ENCODE measurements at places on chromosomes 7 and 10.

DNA sequence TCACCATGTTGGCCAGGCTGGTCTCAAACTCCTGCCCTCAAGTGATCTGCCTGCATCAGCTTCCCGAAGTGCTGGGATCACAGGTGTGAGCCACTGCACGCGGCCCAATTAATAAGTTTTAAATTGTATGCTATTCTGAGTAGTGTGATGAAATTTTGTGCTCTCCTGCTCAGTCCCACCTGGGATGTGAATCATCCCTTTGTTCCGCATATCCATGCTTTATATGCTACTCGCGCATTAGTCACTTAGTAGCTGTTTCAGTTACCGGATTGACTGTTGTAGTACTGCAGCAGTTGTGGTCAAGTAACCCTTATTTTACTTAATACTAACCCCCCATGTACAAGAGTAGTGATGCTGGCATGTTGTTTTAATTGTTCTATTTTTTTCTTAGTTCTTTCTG is 47.3 kb upstream of the OIT3 start:
- no peak for DNase-seq

DNA sequence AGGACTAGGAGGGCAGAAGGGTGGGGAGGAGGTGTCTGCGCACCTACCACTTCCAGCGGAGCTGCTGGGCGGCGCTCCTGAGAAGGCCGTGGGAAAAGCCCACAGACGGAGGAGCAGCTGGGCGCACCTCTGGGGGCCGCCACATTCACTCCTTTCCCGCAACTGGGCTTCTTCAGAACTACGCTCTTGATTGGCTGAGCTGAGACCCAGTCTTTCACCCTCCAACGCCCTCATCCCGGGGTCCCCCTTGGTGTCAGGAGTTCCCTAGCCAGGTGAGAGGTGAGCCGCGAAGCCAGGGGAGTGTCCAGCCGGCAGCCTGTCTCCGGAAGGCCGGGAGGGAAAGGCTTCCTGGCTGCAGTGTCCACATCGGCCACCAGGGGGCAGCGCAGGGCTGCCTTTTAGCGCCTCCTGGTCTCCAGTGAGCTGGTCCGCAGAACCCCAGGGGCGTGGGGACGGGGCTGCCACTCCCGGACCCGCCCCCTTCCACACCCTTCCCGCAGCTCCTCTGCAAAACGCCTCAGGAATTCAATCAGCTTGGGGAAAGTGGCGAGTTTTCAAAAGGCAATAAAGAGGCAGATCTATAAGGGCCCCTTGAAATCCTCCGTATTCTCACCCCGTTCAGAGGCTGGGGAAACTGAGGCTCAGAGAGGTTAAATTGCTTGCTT is 98.8 kb downstream of the CHST15 start:
- peak; percentile 17 for DNase-seq

- DNase-seq, result no peak
Observed at GRCh38 chr7:39259391-39260003, 281.8 kb downstream of the POU6F2 start.

DNA sequence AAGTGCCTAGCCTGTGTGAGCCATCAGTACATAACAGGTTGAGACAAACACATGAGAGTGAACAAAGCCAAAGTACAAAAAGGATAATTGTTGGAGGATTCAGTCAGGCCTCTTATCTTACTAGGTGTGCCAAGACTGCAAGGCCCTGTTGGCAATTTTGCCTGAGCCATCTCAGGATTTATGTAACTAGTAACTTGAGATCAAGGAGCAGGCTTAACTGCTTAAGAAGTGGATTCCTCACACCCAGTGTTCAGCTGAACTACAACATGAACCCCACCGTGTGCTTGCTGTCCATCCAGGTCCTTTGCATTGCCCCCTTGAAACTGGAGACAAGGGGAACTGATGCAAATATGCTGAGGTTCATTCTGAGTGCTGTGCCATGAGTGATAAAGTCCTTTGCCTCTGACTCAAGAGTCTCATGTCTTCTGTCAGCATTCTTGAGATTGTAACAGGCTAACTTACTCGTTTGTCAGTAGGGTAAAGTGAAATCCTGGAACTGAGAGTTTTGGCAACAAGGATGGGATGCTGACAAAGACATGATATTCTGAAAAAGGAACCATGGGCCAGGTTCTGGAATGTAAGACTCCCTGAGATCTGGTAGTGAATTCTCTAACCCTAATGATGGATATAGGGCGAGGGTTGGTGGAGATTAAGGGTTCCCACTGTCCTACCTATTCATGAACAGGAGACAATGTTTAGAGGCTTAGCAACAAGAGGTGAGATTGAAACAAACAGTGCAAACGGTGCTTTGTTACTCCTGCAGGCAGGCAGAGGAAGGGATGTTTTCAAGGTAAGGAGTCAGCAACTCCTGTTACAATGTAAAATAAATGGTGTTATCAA is 44.1 kb upstream of the GATAD1 start:
- DNase-seq, result no peak

DNA sequence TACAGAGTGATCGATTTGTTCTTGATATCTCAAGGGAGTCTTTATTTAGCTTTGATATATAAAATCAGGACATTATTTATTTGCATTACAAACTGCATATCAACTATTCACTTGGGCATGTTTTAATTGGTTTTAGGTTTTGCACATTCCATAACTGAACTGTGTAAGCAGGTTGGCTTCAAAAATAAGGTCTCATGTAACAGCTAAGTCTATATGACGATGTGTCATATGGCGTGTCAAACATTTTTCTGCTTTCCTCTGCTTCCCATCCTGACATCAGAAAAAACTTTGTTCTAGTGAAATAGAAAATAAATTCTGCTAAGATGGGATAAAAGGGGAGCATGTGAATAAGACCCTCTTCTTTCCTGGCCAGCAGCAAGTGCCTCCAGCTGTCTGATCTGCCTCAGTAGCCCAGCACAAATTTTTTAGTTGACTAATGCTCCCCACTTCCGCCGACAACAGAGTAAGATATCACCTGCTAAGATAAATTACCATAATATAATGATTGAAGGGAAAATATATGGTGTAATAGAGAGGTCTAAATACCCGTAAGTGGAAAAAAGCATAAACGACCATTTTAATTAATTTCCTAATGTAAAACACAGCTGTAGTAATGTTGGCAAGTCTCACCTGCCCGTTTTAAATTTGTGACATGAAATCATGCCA is 180.5 kb downstream of the TAX1BP1 start:
- DNase-seq, result no peak

- no peak for DNase-seq
Observed at GRCh38 chr10:117266400-117266799, 25.5 kb downstream of the SLC18A2 start.

- DNase-seq, result no peak
Observed at GRCh38 chr10:86335257-86335656, 31.3 kb downstream of the GRID1 start.

- no peak for DNase-seq
Observed at GRCh38 chr10:83607959-83608745, 531.2 kb upstream of the GHITM start.

GRCh38 chr7:25171071-25171470 is 46.0 kb upstream of the CYCS start:
- DNase-seq, result no peak

- peak; percentile 13 for DNase-seq
Observed at GRCh38 chr7:73606801-73607691, 17.3 kb downstream of the MLXIPL start.

GRCh38 chr10:131250454-131251145 is 60.9 kb downstream of the TCERG1L start:
- no peak for DNase-seq

DNA sequence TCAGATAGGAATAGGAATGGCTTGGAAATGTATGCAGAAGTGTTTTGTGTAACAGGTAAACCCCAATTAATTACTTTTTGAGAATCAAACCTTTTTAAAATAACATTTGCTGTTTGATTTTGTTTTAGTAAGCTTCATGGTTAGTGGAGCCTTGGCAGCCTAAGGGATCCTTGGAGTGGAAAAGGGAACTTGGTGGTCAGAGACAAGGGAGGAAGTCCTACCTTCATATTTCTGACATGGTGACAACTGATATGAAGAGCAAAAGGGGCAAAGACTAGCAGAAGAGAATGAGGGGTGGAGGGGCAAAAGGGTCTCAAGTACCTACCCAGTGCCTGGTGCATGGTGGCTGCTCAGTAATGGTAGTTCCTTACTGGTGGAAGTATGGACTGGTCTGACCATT is 32.3 kb downstream of the AHCYL2 start:
- peak; percentile 8 for DNase-seq

DNA sequence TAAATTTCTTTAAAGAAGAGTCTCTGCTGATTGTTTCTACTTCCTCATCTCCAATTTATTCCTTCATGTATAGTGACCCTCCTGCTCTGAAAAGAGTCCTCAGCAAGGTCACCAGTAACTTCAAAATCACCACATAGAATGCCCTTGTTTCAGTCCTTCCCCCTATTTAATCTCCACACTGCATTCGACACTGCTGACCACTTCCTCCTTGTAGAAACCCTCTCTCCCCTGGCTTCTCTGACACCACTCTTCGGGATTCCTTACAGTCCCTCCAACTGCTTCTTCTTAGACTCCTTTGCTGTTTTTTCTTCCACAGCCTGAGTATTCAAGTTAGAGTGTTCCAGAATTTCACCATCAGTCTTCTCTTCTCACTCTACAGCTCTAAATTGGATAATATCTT is 89.5 kb downstream of the VPS41 start:
- DNase-seq, result no peak

DNA sequence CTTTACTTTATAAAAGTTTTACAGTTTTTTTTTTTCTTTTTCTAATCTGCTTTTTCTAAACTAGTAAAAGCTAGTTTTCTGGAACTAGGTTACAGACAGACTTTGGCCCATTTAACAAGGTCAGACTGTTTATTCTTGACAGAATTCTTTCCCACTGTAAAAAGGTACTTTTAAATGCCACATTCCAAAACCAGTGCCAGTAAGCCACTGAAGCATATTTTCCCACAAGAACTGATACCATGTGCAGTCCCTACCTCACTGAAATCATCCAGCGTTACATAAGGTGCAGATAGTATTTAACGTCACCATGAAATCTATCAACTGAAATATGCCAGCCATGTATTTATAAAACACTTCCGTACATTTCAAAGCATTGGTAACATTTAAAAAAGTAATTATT is 121.6 kb downstream of the CDK6 start:
- DNase-seq, result no peak

- no peak for DNase-seq
Observed at GRCh38 chr7:45001138-45001694, 1.2 kb downstream of the CCM2 start.

DNA sequence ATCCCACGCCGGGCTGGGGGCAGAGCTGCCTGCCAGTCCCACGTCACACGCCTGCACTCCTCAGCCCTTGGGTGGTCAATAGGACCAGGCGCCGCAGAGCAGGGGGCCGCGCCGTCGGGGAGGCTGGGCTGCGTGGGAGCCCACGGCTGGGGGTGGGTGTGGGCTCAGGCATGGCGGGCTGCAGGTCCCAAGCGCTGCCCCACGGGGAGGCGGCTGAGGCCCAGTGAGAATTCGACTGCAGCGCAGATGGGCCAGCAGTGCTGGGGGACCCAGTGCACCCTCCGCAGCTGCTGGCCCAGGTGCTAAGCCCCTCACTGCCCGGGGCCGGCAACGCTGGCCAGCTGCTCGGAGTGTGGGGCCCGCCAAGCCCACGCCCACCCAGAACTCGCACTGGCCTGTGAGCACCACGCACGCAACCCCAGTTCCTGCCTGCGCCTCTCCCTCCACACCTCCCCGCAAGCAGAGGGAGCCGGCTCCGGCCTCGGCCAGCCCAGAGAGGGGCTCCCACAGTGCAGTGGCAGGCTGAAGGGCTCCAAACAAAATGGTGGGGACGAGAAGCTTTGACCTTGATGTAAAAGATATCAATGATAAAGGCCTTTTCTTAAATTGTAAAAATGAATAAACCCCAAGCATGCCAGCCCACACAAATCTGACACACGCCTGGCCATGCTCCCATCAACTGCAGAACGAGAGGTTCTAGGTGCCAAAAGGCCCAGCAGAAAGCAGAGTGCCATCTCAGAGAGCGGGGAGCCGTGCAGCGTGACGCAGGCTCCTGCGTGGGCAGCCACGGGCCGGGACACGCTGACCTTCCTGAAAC is 255.5 kb downstream of the MAD1L1 start:
- no peak for DNase-seq

- DNase-seq, result no peak
Observed at GRCh38 chr10:121065330-121065729, 214.2 kb downstream of the WDR11 start.

All from AML-193 (cell line).